ENCODE measurements at places on chromosomes 16 and 17.

GRCh38 chr17:30095507-30096244 lies 20.9 kb upstream of the NSRP1 start:
- no peak for DNase-seq

DNA sequence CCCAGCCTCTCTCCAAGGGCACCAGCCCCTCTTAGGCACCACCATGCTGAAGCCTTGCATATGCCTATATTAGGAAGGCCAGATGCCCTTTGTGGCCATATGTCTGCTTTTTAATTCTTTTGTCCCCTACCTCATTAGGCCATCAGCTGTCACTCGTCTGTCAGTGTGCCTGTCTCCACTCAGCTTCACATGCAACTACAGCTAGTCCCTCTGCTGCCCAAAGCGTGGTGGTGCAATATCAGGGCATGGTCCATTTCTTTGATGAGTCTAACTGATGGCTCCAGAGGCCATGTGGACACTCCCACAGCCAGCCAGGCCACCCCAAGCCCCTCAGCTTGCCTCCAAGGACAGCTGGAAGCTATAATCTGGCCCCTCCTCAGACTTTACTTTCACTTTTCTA lies 36.3 kb downstream of the MYO18A start:
- no peak for DNase-seq

GRCh38 chr17:49553676-49554335 lies 21.9 kb upstream of the NXPH3 start:
- no peak for DNase-seq

GRCh38 chr17:17917394-17917793 lies 54.8 kb downstream of the TOM1L2 start:
- DNase-seq: no peak

GRCh38 chr16:30992276-30992780 lies 7.3 kb downstream of the HSD3B7 start:
- no peak for DNase-seq

- DNase-seq: no peak
Observed at GRCh38 chr17:35725802-35726126, 5.7 kb upstream of the RASL10B start.
